ENCODE measurements at places on chromosomes 7 and 10. TPM values are rescaled to one million over a fixed set of nuclear protein-coding genes. Genes with fewer than 3 reads are reported as not detected.
A peak's percentile ranks its signal among the peaks of the same experiment; 100 is the strongest.

MMRN2 gene
- 31.3 TPM for total RNA-seq

ACTR3C gene
- 4.0 TPM for total RNA-seq

ITGA8 gene
- 0.82 TPM for total RNA-seq

DNA sequence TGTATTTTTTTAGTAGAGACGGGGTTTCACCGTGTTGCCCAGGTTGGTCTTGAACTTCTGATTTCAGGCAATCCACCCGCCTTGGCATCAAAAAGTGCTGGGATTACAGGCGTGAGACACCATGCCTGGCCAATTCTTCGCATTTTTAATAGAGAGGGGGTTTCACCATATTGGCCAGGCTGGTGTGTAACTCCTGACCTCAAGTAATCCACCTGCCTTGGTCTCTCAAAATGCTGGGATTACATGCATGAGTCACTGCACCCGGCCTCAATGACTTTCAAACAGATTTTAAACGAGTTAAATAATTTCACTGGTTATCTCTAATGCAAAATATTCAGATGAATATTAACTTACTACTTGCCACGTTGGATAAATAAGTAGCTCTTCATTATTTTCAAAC is 37.6 kb upstream of the STEAP4 start:
- DNase-seq, result no peak

DNA sequence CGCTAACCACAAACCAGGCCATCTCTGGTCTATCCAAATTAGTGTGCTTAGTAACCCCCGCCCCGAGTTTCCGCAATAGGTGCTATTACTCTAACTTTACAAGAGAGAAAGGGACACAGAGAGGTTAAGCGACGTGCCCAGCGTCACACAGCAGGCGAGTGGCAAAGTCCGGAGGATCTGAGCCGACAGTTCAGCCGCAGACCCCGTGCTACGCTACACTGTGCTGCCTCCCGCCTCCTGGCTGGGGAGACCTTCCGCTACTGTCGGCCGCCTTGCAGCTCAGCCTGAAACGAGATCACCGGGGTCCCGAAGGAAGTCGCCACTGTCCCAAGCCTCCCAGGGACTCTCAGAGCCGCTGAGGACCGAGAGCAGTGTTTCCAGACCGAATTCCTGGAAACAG is 799 bp downstream of the INTS1 start:
- DNase-seq, result peak; percentile 31

GRCh38 chr10:129852829-129853561 is 111.1 kb downstream of the EBF3 start:
- DNase-seq, result no peak

GRCh38 chr7:54292171-54292925 is 249.8 kb upstream of the VSTM2A start:
- no peak for DNase-seq

DNA sequence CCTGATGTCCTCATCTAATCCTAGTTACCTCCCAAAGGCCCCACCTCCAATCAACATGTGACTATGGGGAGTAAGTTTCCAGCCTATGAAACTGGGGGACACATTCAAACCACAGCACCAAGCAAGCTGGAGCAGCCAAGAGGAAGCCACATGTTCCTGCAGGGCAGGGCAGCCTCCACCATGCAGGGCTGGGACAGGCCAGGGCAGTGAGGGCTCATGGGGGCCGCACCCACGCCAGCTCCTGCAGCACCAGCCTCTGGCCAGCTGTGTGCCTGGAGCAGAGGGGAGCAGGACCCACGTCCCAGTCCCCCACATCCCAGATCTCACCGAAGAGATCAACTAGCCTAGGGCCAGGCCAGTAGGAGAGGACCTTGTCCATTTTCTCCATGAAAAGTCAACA is 85.9 kb upstream of the INSIG1 start:
- DNase-seq, result no peak

- DNase-seq, result peak; percentile 38
Measured at GRCh38 chr10:44180321-44181168, 204.4 kb downstream of the CXCL12 start.

- no peak for DNase-seq
Measured at GRCh38 chr10:108966005-108966404, 957.3 kb downstream of the XPNPEP1 start.

GRCh38 chr10:60236869-60237524 is 152.7 kb downstream of the ANK3 start:
- peak; percentile 35 for DNase-seq

- DNase-seq, result peak; percentile 45
Measured at GRCh38 chr7:128381161-128381821, 19.8 kb upstream of the PRRT4 start.

DNA sequence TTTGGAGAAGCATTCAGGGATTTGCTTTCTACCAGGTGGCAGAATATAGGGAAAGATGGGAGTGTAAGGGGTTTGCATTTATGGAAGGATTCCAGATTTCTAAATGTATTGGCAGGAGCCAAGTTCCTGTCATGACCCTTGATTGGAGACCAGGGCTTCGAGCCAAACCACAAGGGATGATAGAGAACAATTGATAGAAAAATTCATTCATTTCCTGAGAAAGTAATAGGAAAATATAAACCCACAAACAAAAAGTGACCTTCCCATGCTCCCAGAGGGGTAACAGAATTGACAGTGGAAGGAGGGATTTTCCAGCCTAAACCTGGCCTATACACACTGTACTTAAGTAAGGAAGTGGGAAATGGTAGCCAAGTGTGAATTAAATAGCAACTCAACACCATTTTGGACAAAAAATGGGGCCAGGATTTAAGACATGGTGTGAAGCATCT is 22.4 kb upstream of the IFIT2 start:
- no peak for DNase-seq
